NCI-H2107 (cell line): ENCODE measurements at places on chromosomes 3 and 15.
A peak's percentile ranks its signal among the peaks of the same experiment; 100 is the strongest.

DNA sequence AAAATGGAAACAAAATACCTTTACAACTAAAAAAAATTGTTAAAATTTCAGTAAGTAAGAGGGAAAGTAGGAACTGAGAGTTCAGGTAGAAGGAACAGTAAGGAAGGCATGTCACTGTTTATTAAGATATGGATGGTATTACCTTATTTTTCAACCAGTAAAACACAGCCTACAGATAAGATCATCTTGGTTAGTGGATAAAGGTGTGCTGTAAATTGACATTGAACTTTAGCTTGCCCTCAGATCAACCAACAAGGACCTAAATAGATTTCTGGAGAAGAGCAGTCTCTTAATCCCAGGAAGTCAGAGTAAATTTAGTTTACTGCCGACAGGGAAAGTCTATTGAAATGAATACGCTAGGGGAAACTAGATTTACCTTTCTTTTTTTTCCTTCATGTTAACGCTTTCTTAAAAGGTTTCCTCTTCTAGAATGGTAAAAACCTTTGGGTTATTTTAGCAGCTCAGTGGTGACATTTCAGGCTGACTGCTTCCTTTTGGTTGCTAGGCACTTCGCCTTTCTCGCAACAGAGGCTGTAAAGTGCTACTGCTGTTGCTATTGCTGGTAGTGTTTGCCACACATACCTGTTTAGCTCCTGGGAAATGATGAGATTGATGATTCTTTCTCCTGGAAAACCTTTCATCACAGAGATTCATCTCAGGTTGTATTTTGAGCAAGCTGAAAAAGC is 12.9 kb downstream of the DZIP3 start:
- DNase-seq = no peak

DNA sequence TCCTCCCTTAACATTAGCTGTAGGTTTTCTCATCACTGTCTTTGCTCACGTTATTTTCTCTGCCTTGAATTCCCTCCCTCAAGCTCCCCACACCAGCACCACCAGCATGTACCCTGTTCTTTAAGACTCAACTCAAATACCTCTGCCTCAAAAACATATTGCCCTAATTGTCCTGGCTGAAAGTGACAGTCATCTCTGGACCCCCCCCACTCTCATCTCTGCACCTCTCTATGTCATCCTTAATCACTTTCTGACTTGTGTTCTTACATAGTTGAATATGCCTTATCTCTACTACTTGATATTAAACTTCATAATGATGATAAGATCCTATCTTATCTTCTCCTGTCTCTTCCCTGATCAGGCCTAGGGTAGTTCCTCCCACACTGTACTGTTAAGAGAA is 345.2 kb upstream of the TPRG1 start:
- DNase-seq = no peak

DNA sequence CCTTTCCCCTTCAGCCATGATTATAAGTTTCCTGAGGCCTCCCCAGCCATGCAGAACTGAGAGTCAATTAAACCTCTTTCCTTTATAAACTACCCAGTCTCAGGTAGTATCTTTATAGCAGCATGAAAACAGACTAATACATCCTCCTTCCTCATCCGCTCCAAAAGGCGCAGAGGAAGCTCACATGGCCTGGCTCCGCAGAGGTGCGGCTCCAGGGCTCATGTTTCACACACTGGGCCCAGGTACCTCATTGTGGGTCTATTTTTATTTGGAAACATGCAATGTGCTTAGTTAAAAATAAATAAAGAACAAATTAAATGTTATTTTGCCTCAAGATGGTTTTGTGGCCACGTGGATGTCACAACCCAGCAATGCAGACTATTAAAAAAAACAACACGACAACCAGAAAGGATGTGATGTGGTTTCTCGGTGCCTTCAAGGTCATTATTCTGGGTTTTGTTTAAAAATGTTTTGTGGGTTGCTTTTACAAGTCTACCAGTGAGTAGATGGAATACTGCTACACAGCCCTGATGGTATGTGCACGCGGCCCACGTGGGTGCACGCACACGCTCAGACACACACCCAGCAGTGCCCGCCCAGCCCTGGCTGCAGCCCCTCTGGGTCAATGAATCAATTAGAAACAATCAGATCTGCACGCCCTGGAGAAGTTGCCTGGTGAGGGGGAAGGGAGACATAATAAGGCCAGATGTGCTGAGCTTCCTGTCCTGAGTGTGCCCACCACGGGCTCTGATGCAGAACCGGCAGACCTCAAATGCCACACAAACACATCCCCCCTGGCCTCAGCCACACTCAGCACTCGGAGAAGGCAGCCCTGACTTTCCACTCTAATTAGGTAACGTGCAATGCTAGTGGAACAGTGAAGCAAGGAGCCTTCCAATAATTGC is 140.1 kb downstream of the ADAMTS17 start:
- DNase-seq = no peak

DNA sequence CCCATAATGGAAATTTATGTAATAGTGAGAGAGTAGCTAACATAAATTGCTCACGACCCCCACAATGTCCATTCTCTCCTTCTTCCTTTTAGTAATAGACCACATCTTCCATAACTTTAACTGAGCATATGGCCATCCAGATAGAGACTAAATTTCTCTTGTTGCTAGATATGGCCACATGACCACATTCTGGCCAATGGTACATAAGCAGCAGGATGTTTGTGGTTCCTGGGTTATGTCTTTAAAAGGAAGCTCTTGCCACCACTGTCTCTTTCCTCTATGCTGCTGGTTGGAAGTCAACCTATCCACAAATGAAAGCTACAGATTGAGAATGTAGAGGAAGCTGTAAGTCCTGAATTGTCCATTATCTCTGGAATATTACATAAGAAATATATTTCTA is 59.7 kb upstream of the NPHP3 start:
- DNase-seq = no peak

- DNase-seq = no peak
These were observed 49.4 kb downstream of the DPH6 start for GRCh38 chr15:35496585-35496984.

DNA sequence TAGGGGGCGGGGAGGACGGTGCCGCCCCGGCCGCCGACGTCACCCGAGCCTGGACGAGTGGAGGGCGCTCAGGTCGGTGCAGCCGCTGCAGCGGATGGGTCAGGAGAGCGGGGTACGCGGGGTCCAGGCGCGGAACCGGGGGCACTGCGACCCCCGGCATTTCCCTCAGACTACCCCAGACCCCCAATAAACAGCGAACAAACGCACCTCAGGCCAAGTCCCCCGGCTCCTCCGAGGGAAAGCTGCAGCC is 78.9 kb downstream of the IQSEC1 start:
- no peak for DNase-seq

DNA sequence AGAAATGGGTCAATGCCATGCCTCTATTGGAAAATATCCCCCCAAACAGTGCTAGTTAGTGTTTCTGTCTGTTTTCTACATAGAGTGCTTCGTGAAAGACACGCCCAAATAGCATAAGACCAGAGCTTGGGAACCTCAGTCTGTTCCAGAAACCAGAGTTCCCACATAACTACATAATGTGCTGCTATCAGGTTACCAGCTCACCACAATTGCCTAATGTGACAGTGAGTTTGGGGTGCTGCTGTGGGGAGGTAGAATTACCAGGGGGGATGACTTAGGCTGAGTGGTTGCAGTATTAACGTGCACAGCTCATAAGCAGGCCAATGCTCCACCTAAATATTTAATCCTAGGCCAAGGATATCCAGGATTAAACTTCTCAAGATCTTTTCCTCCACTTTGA is 39.2 kb downstream of the DUT start:
- peak; percentile 12 for DNase-seq

- no peak for DNase-seq
These were observed 62.5 kb upstream of the LRRC3B start for GRCh38 chr3:26560081-26560480.

DNA sequence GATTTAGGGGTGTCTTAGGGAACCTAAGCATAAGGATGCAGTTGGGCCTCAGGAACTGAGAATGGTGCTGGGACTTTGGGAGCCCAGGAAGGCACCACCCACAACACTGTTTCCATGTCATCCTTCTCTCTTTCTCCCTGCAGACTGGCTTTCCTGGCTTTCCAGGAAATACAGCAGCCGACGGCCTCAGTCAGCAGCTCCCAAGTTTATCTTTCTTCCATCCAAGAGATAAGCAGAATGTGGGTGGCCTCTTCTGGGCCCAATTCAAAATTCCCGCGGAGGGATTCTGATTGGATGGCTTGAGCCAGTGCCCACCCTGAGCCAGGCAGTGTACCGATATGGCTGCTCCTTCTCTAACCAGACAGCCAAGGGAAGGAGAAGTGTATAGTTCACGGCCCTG is 4.5 kb upstream of the CLN6 start:
- DNase-seq = no peak

DNA sequence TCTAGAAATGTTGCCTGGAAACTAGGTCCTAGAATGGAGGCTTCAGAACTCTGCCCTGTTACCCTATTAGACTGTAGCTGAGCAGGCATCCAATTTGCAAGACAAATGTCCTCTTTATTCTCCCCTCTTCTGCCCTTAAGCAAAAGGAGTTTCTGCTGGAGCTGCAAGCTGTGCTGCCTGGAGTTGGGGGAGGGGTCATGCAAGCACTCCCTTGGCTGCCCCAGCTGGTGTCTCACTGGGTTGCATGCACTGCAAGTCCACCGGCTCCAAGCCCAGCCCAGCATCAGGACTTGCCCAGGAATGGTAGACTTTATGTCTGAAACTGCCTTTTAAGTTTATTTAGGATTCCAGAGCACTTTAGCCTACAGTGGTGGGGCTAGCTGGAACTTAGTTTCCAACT is 15.7 kb upstream of the RBP2 start:
- peak; percentile 43 for DNase-seq

DNA sequence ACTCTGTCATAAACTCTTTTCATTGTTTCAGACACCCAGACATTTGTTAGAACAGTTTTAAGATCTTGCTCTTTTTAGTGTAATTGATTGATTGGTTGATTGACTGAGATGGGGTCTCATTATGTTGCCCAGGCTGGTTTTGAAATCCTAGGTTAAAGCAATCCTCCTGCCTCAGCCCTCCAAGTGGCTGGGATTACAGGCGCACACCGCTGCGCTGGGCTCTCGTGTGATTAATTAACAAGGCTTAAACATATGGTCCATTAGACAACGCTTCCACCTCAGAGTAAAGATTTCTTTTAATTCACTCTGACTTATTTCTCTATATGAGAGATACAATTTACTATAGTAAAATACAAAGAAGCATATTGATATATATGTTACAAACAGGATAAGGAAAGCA is 114.0 kb upstream of the C2CD4B start:
- no peak for DNase-seq

- DNase-seq = no peak
These were observed 42.0 kb downstream of the SST start for GRCh38 chr3:187628169-187628568.

DNA sequence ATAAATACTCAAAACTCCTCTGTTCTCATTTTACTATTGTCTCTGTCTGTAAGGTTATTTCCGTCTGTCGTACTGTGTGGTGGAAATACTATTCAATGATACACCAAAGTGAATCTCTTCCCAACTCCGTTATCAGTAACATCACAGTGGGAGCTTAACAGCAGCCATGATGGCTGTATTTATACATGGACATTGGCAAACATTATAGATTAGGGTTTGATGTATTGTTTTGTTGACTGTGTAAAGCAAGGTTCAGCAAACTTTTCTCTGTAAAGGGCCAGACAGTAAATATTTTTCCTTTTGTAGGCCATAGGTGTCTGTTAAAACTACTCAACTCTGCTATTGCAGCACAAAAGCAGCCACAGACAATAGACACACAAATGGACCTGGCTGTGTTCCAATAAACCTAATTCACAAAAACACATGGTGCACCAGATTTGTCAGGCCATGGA is 23.2 kb downstream of the LIPC start:
- no peak for DNase-seq

DNA sequence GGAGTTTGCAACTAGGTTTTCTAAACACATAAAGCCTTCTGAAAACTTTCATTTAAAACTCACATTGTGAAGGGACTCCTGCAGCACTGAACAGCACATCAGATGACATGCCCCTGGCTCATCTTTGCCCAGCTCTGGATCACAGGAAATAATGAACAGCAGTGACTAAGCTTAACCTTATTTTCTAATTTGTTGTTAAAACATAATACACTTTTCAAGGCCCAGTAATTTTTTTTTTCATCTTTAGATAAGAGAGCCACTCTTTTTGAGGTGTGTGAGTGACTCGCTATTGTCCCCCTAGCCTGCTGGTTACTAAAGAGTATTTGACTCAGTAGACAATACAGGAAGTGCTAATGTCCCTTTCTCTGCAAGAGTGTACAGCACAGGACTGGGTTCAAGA is 204.0 kb downstream of the OSBPL10 start:
- no peak for DNase-seq

DNA sequence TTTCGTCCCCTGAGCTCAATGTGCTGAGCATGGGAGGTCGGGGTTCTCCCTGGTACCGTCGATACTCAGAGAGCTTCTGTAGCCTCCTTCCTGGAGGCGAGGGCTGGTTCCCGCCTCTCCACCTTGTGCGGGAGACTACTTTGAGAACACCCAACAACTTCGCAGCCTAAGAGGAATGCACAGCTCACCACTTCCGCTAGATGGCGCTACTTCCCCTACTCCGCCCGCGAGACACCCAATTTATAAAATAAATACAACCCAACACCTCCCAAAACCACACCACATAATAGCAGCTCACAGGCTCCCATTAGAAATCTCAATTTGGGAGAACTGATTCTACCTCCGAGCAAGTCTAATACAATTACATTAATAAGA is 1.2 kb downstream of the RGMA start:
- DNase-seq = peak; percentile 40

- DNase-seq = no peak
These were observed 52.6 kb downstream of the MTHFS start for GRCh38 chr15:79844221-79844620.

DNA sequence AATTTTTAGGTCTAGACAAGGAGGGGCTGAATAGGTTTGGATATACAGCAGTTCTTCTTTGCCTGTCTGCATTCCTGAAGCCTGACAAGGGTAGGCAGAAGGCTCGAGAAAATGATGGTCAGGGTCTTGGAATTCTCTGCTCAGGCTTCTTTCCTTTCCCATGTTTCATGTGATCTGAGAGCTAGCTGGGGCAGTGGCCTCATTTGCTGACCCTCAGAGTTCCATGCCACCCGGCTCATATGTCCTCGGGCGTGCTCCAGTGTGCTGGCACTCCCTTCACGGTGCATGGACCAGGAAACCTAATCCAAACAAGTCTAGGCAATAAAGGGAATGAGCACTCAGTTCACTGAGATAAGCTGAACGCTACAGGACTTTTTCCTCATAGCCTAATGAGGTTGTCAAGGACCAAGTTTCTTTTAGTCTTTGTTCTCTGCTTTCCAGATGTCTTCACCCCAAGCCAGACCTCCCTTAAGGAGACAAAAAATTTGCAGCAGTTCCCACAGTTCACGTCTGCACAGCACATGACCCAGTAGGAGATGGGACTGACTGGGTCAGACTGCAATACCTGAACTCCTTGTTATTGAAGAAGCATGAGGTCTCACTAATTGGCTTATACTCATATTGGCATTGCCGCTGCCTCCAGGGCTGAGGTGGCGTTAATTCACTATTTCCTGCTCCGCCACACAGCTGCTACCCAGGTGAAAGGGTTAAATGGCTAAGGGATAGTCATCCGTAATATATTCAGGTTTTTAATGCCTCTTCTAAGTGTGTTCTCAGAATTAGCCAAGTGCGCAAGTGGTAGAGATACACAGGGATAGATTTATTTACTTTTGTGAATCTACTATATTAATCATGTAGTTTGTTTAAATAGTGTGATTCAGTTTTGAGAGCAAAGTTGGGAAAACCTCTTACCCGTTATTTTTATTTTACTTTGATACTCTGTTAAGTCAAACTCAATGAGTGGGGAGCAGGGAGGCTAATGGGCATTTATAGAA is 15.3 kb upstream of the RTP4 start:
- DNase-seq = no peak
